ENCODE measurements at places on chromosomes 11 and 22. TPM values are rescaled to one million over a fixed set of nuclear protein-coding genes. Genes with fewer than 3 reads are reported as not detected.

The NAGA gene
- total RNA-seq = 13.5 TPM

DNA sequence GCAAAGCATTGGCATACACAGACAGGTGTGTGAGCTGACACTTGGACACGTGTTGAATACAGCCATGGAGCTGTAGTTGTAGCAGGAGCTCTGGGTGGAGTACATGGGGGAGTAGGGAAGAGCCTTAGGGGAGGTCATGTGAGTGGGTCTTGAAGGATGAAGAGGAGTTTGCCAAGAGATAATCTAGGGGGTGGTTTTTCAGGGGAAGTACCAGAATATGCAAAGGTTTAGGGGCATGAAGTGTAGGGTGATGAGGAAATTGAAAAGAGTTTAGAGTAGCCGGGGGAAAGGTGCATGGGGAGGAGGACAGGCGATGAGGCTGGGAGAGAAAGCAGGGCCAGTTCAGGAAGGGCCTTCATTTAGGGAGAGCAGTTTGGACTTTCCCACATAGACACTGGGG lies 74.5 kb downstream of the GRIK4 start:
- DNase-seq = no peak

GRCh38 chr11:32421992-32422391 lies 13.3 kb downstream of the WT1 start:
- no peak for DNase-seq

DNA sequence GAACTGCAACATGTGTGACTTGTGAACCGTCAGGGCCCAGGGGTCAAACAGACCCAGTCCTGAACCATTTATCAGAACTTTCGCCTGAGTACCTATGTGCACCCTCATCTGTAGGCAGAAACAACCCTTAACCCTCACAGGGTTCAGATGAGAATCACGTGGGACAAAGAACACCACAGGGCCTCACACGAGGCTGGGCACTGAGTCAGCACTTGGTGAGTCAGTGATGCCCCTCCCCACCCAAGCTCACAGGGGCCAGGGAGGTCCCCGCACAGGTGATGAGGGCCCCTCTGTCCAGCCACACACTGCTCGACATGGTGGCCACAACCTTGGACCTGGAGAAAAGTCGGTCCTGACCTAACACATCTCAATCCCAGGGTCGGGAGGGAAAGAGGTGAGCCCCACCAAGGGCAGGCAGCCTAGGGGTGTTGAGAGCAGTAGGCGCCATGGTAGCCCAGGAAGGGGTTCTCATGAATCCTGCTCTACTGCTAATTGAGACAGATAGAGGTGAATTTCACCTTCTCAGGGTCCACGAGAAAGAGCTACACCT lies 176.4 kb downstream of the SHANK2 start:
- DNase-seq = no peak

DNA sequence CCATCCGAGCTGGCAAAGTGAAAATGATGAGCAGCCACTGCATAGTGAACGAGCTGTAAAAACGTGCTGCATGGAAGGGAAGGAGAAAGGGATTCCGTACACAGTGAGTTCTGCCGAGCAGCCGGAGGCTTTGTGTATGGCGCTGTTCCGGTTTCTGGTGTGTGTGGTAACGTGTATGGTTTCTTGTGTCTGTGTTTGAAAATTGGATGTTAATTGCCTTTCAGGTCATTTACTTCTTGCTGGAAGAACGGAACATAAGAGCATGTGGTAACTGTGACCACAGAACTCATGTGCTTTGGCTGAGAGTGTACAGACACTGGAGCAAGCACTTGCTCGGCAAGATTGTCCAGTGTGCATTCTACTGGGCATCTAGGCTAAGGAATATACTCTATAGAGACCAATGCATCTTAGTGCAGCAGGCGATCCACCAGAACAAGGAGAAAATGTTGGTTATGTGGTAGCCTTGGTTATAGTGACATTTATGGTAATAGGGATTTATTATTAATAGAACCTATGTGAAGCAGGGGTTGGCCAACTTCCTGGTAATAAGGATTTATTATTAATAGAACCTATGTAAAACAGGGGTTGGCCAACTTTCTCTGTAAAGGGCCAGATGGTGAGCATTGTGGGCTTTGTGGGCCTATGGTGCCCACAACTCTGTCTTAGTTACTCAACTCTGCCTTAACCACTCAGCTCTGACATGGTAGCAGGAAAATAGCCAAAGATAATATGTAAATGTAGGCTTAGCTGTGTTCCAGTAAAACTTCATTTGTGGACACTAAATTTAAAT lies 49.2 kb downstream of the GRAMD1B start:
- DNase-seq = no peak

GRCh38 chr11:38491986-38492385 lies 1894.0 kb upstream of the RAG2 start:
- no peak for DNase-seq

DNA sequence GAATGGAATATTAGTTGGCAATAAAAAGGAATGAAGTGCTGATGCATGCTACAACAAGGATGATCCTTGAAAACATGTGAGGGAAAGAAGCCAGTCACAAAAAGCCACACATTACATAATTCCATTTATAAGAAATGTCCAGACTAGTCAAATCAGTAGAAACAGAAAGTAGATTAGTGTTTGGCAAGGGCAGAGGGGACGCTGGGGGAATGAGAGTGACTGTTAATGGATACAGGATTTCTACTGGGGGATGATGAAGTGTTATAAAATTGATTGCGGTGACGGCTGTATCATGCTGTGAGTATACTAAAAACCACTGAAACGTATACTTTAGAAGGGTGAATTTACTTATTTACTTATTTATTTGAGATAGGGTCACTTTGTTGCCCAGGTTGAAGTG lies 57.9 kb downstream of the C11orf58 start:
- DNase-seq = no peak

All from frontal cortex (tissue), 4 donors.